Thoracic aorta (tissue), 2 donors: ENCODE measurements at places on chromosomes 16 and 17.

DNA sequence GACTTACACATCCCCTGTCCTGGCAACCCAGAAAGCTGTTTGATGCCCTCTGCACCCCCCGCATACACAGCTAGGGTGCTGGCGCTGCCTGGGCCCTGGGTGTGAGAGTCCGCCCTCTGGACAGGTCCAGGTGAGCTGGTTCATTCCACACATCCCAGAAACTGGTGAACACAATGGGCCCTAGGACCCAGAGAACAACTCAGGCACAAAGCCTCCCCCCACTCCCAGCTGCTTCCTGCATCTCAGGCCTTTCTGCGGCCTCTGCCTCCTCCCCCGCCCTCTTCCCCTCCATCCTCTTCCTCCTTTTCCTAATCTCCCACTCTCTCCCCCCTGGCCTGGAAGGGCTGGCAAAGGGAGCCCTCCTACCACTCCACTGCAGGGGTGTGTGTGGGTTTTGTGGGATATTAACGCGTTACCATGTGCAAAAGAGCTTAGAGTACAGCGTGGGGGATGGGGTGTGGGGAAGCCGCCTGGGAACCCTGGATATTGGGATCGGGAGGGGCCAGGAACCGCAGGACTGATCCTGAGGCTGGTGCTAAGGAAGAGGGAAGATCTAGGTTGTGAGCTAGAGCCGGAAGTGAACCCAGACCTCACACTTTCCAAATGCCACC, 1.6 kb upstream of the PPP1R9B start:
- no peak for DNase-seq

- no peak for DNase-seq
These were observed 15.7 kb downstream of the TMEM94 start for GRCh38 chr17:75472119-75472518.

DNA sequence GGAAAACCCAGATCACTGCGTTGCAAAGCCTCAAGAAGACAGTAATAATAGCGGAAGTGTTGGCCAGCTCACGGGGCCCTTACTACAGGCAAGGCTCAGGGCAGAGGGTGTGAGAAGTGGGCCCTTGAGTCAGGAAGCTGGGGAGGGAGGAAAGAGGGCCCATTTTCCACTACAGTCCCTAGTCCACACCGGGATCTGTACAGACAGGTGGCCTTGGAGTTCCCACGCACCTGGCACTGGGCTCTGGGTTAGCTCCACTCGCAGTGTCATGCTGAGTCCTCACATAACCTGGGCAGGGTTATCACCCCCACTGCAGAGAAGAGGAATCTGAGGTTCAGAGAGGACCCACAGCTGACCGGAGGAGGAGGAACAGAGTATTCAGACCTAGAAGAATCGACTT, 16.8 kb upstream of the MTSS2 start:
- DNase-seq = no peak

DNA sequence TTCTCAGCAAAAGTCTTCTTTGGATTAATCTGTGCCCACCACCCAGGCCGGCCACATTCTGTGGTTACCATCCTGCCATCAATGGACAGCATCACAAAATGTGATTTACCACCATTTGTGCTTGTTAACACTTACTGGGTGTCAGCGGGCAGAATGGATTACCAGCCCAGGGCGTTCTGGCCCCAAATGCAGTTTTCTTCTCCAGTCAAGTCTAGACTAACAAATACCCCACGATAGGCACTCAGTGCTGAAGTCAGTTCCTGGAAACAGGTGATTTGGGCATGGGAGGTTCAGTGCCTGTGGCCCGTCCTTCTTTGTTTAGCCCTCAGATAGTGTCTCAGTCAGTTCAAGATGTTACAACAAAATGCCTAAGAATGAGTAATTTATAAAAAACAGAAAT, 38.8 kb upstream of the PHOSPHO1 start:
- no peak for DNase-seq

DNA sequence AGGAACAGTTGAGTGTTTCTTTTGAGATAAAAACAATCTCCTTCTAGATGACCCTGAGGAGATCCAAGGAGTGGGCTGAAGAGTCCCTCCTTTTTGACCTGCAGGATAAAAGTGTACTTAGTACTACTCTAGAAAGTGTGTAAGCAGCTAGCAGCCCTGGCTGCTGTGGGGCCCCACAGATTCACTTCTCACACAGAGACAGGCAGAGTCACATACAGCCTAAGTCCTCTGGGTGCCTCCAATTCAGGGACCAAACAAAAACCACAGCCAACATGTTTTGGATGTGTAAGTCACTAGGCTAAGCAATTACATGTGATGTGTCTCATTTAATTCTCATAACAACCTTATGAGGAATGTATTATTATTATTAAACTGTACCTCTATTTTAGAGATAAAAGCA, 97.1 kb downstream of the TMEM100 start:
- DNase-seq = no peak

GRCh38 chr16:48250520-48251278, 3.4 kb upstream of the ABCC11 start:
- DNase-seq = no peak

GRCh38 chr16:16118337-16118736, 105.0 kb downstream of the ABCC6 start:
- no peak for DNase-seq

GRCh38 chr16:48156790-48157209, 1.0 kb upstream of the ABCC12 start:
- peak; percentile 11 for DNase-seq

DNA sequence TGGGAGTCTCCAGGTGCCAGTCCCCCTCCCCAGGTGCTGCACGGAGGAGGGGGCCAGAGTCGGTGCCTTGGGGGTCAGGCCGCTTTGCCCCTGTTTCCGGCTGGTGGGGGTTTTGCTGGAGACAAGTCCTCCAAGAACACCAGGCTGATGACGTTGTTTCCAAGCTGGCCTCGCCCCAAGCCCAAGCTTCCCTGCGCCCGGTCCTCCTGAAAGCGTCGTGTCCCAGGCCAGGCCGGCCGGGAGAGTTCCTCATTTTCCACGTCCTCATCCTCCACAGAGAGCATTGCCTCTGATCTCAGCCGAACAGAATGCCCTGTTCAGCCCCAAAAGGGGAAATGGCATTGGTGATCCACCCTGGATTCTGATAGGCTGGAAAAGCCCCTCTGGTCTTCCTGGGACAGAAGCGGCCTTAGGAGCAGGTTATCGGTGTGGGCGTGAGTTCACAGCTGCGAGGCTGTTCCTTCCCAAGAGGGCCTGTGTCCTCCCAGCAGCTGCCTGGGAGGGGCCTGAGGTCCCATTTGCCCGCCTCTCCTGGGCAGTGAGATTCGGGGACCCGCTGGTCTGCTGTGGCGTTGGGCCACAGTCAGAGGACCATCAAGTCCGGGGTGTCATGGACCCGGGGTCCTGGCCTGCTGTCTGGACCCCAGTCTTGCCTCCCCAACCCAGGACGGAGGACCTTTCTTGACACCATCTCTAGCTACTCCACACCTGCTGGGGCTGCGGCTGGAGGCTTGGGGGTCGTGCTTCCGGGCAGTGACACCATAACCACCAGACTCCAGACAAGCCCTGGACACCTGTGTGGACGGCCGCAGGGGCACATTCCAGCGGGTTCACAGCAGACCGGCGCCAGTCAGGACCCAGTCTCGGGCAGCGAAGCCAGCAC, 7.1 kb downstream of the SOX8 start:
- DNase-seq = no peak

- no peak for DNase-seq
These were observed 24.1 kb downstream of the GSE1 start for GRCh38 chr16:85637061-85637807.

- no peak for DNase-seq
These were observed 11.2 kb downstream of the ZNF771 start for GRCh38 chr16:30418350-30419181.

GRCh38 chr17:10421211-10421610, 539 bp downstream of the MYH8 start:
- no peak for DNase-seq

DNA sequence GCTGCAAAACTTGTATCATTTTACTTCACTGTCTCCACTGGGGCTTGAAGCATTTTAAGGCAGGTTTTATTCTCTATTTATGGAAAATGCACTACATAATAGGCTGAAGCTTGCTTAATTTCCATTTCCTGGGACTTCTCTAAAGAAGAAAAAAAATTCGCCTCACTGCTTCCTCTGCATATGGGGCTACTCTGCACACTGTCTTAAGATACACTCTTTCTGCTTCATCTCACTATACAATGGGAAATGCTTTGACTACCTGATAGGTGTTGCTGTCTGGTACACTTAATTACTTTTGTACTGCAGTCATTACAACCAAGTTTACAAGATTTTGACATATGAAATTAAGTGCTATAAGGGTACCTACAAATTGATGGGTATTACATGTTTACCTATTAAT, 466.0 kb downstream of the KCNJ18 start:
- no peak for DNase-seq

DNA sequence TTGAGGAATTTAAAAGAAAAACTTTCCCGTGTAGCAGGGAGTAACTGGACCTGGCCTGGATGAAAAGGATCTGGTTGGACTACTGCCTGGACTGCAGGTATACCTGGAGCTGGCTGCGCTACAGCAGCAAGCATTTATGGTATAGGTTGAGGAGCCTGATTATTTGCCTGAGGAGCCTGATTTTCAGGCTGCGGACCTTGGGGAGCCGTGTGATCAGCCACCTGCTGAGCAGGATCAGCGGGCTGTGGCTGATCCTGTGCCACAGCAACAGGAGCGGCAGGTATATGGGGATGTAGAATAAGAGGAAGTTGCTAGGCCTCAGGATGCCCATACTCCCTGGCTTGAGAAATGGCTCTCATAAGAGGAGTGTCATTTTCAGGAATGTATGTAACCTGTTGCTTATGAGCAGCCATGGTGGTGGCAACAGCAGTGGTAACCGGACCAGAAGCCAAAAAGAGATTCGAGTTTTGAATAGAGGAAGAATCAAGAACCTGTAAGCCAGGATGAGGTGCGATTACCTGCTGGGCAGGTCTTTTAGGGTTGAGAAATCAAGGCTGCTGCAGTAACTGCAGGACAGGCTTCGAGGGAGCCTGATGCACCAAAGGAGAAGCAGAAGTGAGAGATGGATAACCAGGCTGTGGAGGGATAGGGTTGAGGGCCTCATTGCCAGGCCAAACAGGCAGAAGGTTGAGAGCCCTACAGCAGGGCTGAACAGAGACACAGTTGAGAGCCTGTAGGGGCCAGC, 60.9 kb upstream of the ARL4D start:
- DNase-seq = no peak

GRCh38 chr17:46979147-46979863, at the start of gene RPRML:
Gene RPRML, minus strand, starts transcription at chr17:46979253. Its CDS starts 246 bp downstream, at chr17:46979007.
- no peak for DNase-seq

DNA sequence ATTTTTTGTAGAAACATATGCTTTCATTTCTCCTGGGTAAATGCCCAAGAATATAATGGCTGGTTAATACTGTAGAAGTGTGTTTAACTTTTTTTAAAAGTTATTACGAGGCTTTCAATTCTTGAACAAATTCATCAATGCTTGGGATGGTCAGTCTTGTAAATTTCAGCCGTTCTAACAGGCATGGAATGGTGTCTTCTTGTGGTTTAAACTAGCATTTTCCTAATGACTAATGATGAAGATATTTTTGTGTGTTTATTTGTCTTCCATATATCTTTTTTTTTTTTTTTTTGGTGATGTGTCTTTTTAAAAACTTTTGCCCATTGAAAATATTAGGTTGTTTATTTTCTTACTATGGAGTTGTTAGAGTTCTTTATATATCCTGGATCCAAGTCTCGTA, 67.1 kb downstream of the MGAT5B start:
- DNase-seq = no peak

DNA sequence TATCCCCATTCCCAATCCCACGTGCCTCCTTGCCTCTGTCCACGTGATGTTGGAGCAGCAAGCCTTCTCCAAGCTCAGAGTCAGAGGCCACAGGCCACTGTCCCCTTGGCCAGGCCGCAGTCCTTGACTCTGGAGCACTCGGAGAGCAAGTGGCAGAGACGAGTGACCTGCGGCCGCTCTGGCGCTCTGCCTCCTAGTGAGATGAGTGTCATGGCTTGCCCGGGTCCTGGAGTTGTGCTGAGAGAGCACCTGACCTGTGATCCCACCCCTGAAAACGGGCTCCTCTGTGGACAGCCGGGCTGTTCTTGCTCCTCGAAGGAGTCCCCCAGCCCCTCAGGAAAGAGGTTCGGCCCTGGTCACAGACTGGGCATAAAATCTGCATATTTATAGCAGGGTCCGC, 10.0 kb upstream of the FASN start:
- no peak for DNase-seq

- DNase-seq = no peak
These were observed 266.5 kb upstream of the HSBP1 start for GRCh38 chr16:83541231-83541630.

- no peak for DNase-seq
These were observed 13.7 kb downstream of the GUCY2D start for GRCh38 chr17:8015957-8016631.

DNA sequence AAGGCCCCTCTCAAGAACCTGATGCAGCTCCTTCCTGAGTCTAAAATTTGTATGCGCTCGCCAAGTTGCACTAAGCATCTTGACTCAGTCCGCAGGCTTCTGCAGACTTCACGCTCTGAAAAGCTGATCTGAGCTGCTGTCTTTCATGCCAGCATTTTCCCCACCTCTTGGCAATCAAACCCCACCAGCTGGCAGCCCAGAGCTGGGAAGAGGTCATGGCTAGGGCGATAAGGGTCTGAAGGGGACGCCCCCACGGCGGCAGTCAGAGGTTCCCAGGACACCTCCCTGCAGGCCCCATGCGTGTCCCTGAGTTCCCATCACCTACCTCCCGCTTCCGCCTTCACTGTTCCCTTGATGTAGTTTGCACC, 5.1 kb upstream of the UNC13D start:
- no peak for DNase-seq

DNA sequence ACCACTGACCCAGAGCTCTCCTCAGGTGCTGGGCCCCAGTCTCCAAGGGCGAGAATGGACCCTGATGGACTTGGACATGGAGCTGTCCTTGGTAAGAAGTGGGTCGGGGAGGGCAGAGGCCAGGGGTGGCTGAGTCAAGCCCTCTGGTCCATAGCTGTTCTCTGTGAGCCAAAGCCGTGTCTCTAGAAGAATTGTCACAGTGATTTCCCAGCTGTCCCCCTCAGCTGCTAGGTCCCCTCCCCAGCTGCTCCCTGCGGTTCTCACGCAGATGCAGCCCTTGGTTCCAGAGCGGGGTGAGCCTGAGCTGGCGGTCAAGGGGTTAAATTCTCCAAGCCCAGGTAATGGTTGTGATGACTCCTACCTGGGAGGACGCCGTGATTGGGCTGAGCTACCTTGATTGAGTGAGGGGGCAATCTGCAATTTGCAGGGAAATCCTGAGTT, 1.3 kb upstream of the NOL3 start:
- DNase-seq = no peak
